ENCODE measurements at places on chromosomes 3 and 15. TPM values are rescaled to one million over a fixed set of nuclear protein-coding genes. Genes with fewer than 3 reads are reported as not detected.

Gene MYLK
- polyA plus RNA-seq: 0.28 TPM

- DNase-seq: no peak
These were observed 308.5 kb upstream of the MDFIC2 start for GRCh38 chr3:70620956-70621355.

- no peak for DNase-seq
These were observed 11.4 kb upstream of the KLHL6 start for GRCh38 chr3:183566880-183567279.

- DNase-seq: no peak
These were observed 1.1 kb upstream of the FAM3D start for GRCh38 chr3:58667704-58668103.

DNA sequence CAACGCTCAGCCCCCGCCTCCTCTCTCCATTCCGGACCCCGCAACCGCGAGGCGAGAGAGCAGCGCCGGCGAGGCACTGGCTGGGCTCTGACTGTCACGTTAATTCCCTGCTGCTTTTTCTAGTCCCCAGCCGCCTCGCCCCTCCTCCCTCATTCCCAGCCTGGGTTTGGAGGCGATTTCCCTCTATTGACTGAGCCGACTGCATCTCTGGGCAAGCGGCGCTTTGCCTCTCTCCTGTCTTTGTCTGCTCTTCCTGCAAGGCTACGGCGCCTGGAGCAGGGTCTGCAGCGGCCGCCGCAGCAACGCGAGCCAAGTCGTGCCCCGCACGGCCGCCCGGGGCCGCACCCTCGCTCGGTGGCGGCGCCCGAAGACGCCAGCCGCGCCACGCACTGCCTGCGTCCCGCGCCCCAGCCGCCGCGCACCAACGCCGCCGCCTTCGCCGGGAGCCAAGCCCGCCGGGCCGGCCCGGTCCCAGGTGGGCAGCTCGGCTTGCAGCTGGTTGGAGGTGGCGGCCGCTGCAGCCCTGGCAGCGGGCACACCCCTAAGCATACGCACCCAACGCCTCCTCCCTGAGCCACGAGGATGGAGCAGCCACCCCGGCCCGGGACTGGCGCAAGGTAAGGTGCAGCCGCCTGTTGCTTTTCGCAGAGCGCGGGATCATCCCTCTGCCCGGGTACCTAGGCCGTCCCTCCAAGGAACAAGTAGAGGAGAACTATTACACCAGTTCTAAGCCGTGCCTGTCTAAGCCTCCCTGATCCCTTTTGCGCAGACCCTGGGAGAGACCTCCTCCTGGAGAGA lies at the start of gene LRRC3B:
Gene LRRC3B (plus strand): TSS at position 152 of the 798 bp plus-strand sequence. CDS start 86,901 bp downstream, outside the sequence.
- DNase-seq: no peak

Gene CLSTN2
- polyA plus RNA-seq: not detected

DNA sequence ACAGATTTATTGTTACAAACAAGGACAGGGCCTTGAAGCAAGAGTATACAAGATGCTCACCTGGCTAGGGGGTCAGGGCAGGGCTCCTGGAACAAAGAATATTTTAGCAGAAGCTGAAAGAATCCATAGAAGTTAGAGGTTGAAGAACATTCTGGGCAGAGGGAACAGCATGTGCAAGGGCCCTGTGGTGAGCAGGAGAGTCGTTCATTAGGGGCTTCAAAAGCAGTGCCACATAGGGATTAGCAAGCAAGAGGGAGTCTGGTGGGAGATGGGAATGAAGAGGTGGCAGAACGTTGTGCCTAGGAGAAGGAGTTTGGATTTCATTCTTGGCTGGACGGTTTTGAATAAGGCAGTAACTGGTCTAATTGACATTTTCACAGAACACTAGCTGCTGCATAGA lies 22.9 kb downstream of the DNAJB8 start:
- no peak for DNase-seq

DNA sequence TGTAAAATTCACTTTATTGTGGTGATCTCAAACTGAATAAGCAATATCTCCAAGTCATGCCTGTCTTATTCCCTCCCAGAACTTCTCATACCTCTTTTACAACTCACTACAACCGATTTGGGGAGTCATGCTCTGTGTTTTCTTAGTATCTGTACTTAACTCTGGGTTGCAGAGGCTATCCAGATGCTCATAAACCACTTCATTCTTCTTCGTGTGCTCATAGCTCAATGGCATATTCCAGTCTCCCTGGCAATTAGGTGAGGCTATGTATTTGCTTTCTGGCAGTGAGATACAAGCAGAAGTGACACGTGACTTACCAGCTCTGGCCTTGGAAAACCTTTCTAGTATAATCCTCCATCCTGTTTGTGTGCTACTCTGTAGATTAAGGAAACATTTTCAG lies 360.9 kb downstream of the ZNF385D start:
- DNase-seq: no peak

DNA sequence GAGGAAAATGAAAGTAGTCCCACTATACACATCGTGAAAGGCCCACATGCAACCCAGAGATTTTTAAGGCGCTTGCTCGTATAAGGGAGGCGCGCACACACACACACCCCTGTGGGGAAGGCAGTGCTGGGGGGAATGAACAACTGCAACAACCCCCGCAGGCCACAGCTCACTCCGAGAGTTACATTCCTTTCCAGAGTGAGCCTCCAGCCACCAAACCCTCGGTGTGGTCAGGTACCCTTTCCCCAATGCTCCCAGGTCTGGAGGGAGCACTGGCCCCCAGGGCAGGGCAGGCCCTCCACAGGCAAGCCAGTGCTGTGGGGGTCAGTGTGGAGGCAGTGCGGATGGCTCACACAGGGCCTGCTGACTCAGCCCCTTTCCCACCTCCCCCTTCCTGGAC lies 115.6 kb downstream of the OCA2 start:
- DNase-seq: no peak

DNA sequence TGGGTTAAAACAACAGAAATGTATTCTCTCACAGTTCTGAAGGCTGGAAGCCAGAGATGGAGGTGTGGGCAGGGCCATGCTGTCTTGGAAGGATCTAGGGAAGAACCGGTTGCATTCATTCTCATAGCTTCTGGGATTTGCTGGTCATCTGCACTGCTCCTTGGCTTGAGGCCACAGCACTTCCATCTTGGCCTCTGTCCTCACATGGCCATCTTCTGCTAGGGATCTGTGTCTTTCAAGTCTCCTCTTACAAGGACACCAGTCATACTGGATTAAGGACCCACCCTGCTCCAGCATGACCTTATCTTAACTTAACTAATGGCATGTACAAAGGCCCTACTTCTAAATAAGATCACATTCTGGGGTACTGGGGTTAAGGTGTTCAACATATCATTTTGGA lies 47.7 kb downstream of the RPLP1 start:
- no peak for DNase-seq

DNA sequence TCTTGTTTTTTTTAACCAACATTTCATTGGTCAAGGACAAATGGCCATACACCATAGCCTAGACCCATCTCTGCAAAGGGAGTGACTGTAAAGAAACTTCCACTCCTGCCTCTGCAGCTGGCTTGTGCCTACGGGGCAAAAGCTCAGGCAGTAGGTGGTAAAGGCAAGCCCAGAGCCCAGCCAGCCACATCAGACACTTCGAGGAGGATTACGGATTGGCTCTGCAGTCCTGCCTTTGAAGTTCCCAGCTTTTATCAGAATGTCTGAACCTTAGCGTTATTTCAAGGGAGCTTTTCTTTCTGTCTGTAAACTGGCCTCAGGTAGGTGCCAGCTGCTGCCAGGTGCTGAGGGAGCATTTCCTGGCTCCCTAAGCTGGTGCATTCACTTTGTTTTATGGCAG lies 15.6 kb downstream of the ZNF710 start:
- DNase-seq: no peak

Gene RTP3
- not detected for polyA plus RNA-seq

DNA sequence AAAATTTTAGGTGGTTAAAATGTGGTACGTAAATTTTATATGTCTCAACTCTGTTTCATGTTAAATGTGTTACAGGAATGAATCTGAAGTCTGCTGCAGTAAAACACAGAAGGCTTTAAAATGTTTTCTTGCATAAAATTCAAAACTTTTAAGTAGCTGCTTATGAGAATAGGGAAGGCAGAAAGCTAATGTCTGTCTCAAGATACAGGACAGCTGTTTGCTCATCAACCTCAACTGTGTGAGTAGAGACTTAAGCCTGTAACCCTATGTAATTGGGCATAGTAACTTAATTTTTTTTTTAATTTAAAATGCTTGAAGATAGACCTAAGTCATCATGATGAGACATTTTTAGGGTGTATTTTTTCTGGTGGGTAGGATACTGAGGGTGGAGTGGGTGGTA lies 38.9 kb downstream of the ZFAND6 start:
- DNase-seq: no peak

DNA sequence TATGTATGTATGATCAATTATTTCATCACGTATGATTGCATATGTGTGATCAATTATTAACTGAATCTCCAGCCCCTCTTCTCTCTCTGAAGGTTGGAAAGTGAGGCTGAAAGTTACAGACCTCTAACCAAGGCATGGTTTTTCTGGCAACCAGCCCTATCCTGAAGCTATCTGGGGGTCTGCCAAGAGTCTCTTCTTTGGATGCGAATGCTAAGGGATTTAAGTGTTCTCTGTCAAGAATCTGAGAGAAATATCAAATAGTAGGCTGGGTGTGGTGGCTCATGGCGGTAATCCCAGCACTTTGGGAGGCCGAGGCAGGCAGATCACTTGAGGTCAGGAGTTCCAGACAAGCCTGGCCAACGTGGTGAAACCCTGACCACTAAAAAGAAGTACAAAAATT lies 8.1 kb downstream of the NKTR start:
- DNase-seq: no peak

GRCh38 chr15:51390241-51390965 lies 48.9 kb downstream of the GLDN start:
- DNase-seq: no peak

GRCh38 chr15:62492900-62493299 lies 327.8 kb upstream of the C2CD4B start:
- no peak for DNase-seq

DNA sequence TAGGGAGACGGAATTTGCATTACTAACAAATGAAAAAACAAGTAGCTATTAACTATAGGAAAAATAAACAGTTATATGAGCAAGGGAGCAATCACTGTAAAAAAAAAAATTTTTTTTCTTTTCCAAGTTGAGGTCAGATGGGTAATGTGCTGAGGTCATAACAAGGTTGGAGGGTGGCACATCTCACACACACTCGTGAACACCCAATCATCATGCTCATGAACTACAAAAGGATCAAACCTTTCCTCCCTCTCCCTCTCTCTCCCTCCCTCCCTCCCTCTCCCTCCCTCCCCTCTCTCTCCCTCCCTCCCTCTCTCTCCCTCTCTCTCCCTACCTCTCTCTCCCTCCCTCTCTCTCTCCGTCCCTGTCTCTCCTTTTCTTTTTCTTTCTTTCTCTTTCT lies 97.9 kb upstream of the CGNL1 start:
- DNase-seq: no peak

DNA sequence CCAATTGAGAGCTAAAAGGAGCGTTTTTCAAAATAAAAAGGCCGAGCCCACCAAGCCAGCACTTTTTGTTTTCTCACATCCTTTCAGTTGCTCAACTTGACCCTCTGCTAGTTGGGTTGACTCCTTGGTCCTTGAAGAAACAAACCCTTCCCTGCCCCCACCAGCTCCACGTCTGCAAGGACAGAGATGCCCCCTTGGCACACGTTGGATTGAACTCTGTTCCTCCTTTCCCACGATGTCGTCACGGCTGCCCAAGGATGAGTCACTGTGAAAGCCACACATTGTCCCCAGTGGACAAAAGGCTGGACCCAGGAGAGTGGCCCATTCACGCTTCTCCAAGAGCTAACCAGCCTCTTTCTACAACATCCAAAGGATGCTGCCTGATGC lies 43.0 kb upstream of the SPATA12 start:
- no peak for DNase-seq

DNA sequence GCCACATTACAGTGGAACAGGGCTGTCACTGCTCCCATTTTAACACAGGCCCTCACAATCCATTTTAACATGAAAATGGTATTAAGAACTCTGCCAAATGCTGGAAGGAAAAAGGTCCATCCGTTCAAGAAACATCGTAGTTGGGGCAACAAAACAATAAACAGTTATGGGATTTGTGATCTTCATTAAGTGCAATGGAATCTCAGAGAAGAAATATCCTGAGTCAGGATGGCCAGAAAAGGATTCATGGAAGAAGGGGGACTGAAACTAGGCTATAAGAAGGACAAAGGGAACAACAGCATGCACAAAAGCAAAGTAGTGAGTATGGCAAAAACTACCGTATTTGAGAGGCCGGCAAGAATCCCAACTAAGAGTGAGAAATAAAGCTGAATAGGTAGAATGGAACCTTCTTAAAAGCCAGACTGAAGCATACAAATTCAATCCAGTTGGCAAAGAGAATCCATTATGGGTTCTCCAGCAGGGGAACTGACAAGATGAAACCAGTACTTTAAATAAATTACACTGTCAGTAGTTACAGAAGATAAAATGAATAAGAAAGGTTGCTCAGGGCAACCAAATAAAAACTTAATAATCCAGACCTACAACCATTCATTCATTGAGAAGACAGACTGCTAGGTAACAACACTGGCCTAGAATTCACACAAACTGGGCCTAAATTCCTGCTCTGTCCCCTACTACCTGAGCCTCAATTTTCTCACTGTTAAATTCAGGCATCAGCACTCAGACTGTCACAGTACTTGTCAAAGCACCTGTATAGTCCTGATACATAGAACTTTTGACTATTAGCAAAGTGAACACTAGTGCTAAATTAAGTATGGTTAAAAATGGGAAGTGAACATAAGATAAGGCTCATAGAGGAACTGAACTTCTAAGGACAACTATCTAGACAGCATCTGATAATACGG lies 6.3 kb downstream of the TBL1XR1 start:
- DNase-seq: no peak

GRCh38 chr3:89239774-89240173 lies 132.4 kb downstream of the EPHA3 start:
- DNase-seq: no peak

DNA sequence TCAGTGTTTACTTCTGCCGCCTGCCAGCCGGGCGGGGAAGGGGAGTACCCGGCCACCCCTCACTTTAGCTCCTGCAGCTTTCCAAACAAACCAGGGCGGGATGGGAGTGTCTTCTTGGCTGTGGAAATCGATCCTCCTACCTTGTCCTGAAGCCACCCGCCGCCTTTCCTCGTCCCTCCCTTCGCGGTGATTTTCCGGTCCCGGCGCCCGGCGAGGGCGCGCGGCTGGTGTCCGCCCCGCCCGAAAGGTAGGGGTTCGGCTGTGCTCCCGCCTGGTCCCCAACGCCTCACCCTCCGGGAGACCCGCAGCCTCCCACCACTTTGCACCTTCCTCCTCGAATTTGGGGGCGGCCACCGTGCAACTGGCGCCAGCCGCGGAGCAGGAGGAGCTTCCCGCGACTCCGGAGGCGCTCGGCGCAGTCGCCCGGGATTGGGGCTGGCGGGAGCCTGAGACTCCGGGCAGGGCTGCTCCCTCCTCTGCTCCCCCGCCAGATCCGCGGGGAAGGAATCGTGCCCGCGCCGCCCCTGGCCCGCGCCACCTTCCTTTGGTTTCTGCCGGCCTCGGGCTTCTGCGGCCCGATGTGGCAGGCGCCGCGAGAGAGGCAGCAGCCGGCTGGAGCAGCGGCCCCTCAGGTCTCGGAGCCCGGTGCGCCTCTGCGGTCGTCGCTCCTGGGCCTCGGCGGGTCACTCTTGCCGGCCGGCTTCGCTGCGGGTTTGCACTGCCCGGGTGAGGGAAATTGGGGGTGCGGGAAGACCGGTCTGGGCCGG lies 30.7 kb upstream of the ST3GAL6 start:
- no peak for DNase-seq
